Upper lobe of left lung (tissue), 6 donors: ENCODE measurements at places on chromosomes 13 and 19. TPM values are rescaled to one million over a fixed set of nuclear protein-coding genes. Genes with fewer than 3 reads are reported as not detected.
A peak's percentile ranks its signal among the peaks of the same experiment; 100 is the strongest.

DNA sequence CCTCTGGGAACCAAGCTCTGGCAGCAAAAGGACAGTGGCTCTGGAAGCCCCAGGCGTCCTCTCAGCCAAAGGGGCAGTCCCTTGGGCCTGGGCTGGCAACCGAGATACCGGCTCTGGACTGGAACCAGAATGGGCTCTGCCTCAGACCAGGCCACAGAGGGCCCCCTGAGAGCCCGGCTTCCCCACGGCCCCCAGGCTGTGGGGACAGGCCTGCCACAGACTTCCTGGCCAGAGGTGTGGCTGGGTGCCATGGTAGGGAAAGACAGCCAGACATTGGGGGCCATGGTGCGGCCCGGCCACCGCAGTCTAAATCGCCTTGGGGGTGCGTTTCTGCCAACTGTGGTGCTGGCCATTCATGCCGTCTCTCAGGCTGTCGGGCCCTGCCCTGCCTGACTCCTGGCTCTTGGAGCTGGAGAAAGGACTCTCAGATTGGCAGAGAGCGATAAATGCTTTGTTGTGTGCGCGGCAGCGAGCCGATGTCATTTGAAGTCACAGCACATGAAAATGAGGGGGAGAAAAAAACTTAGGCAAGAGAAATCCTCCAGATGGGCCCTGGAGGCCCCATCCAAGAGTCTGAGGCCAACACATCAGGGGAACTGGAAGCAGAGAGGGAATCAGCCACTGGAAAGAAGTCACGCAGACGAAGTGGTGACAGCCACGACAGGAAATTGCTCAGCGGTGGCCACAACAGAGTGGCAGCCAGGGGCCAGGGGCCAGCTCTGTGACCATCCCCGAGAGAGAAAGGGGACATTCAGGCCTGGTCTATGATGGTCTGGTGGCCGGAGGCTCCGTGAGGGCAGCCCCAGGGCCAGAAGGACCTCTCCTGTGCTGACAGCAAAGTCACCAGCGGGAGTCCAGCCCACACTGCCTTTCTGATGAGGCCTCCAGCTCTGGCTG is 26.5 kb downstream of the SH3GL1 start:
- H3K27ac ChIP-seq = peak overlapping the region; percentile 85
- DNase-seq = no peak
- H3K36me3 ChIP-seq = peaks cover 7% of the 10 kb centered on the region

DNA sequence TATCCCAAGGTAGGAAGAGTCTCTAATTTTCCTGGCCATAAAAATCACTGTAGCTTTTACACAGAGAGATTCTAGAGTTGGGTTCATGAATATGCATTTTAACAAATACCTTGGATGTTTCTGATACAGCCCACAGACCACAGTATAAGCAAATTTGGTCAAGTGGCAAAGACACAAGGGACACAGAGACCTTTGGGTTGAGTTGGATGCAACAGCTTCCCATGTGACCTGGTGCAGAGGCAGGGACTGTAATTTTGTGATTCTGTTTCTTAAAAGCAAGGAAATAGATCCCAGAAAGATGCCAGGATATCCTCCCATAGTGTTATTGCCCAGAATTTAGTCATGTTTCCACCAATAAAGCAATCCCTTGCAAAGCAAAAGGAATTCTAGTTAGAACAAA is 27.0 kb downstream of the FPR3 start:
- no peak overlapping the region for H3K4me3 ChIP-seq
- H3K27ac ChIP-seq = peak overlapping the region; percentile 28
- no peaks in the 10 kb centered on the region for H3K27me3 ChIP-seq
- peaks cover 5% of the 10 kb centered on the region for H3K4me1 ChIP-seq

- no peaks in the 10 kb centered on the region for H3K4me1 ChIP-seq
- H3K36me3 ChIP-seq = no peaks in the 10 kb centered on the region
- H3K4me3 ChIP-seq = no peak overlapping the region
These were observed 3.3 kb upstream of the IGFL2 start for GRCh38 chr19:46144756-46145155.

DNA sequence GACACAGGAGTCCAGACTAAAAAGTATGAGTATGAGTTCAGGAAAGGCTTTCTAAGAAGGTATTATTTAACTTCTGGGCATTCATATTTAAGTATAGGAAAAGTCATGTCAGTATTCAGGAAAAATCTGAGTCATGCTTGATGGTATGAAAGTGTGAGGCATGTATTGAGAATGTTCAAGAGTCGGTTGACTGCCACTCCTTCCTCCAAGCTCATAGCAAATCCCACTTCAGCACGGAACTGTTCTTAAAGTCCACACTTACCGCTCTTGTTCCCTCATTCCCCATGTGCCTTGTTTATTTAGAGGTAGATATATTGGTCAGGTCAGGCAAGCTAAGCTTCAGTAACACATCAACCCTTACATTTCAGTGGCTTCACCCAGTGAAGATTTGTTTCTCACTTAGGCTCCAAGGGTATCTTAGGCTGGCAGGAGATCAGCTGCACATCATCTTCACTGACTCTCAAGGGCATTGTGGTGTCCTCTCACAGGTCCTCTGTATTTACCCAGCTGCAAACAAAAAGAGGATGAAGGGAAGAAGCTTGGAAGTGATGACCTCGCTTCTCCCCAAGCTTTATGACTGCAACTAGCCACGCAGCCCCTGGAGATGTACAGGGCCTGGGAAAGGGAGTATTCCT is 1189.2 kb downstream of the EFNB2 start:
- H3K27ac ChIP-seq = no peak overlapping the region
- H3K4me3 ChIP-seq = no peak overlapping the region
- no peaks in the 10 kb centered on the region for H3K27me3 ChIP-seq

The IGLON5 gene
- not detected for total RNA-seq
